Left renal cortex interstitium (tissue), 4 donors: ENCODE measurements at places on chromosomes 3 and 15.

DNA sequence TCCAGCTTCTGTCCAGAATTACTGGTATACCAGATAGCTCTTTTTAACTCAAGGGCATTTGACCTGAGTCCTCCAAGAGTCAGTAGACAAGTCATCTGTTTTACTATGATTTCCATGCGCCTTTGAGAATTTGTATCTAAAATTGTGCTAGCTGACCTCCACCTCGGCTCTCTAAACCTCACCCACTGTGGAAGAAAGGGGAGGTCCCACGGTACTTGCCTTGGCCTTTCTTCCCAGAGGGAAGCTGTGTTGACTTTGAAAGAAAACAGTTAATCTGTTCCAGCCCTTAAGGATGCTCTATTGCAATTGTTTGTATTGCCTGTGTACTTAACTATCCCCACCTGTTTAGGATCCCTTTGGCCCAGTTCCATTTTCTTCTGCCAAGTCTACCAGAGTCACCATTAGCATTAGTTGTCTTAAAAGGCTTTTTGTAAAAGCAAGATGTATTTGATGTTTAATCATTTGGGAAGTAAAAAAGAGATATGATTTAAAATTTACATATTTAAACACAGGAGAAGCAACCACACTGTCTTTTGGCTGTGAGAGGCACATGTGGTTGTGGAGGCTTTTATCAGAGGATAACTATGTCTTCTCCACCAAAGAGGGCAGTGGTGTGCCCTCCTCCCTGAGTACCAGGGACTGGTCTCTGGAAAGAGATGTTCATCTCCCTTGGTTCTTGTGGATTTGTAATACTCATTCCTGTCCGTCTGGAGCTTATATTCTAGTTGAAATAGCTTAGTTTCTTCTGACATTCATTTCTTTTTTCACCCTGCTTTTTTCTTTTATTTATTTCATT is 88.8 kb downstream of the CRTC3 start:
- no peak for DNase-seq

DNA sequence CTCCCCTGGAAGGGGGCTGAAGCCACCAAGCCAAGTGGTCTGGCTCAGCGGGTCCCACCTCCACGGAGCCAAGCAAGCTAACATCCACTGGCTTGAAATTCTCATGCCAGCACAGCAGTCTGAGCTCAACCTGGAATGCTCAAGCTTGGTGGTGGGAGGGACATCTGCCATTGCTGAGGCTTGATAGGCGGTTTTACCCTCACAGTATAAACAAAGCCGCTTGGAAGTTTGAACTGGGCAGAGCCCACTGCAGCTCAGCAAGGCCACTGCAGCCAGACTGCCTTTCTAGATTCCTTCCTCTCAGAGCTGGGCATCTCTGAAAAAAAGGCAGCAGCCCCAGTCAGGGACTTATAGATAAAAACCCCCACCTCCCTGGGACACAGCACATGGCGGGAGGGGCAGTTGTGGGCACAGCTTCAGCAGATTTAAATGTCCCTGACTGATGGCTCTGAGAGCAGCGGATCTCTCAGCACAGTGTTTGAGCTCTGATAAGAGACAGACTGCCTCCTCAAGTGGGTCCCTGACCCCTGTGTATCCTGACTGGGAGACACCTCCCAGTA is 23.2 kb upstream of the IGSF10 start:
- DNase-seq: no peak

DNA sequence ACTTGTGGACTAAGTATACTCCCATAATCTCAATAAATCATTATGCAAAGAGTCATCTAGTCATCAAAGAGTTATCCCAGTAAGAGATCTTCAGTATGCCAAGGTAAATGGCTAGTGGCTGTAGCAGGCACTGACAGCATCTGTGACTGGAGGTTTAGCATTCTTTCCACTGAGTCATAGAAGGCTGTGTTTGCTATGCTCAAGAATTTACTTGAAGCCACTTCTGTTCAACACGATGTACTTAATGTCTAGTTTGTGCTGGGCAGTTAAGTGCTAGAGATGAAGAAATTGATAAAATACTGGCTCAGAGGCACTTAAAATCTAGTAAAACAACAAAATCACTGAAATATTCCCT is 13.0 kb downstream of the ZBED2 start:
- no peak for DNase-seq

GRCh38 chr3:77256584-77257503 is 216.9 kb downstream of the ROBO2 start:
- no peak for DNase-seq

GRCh38 chr3:69993757-69994156 is 5.8 kb upstream of the SAMMSON start:
- DNase-seq: no peak

- no peak for DNase-seq
Observed at GRCh38 chr3:26312816-26313215, 309.8 kb upstream of the LRRC3B start.

DNA sequence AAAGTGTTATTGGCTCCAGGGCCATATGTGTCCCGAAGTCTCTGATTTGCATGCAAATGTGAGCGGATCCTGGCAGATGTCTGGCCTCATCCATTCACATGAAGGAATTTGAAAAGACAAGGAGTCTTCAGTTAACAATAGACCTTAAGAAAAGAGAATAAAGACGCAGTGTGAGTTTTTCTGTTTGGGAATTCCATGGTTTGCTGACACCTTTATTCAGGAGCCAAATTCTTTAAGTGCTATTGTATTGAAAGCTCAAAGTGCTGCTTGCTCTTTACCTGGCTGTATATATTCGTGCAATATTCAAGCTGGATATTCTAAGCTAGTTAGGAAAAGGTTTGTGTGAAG is 2.2 kb downstream of the LRRN1 start:
- DNase-seq: peak; percentile 5

DNA sequence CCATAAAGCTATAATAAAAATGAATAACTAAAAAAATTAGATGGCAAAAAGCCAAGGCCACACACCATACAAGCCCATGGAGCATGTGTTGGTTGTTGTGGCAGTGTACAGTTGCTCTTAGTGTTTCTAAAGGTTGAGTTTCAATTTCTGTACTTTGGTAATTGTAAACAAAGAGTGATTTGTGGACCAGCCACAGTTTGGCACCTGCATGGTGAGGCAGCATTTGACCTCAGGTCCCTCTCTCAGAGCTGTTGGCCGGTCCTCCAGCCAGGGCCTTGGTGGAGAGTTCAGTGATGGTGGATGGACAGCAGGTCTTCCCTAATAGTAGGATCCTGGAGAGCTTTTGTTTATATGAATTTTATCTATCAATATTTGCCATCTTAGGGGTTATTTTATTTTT is 5.6 kb downstream of the ACAD9 start:
- no peak for DNase-seq

GRCh38 chr3:24142127-24142526 is 197.0 kb downstream of the NR1D2 start:
- DNase-seq: no peak
